ENCODE measurements at places on chromosomes 16 and 17.

GRCh38 chr17:78019367-78019975 is 61.0 kb downstream of the TNRC6C start:
- DNase-seq, result no peak

GRCh38 chr16:62821824-62822223 is 785.6 kb upstream of the CDH8 start:
- no peak for DNase-seq

GRCh38 chr16:83549316-83550182 is 258.2 kb upstream of the HSBP1 start:
- no peak for DNase-seq

GRCh38 chr17:28899212-28899815 is 1.8 kb upstream of the FLOT2 start:
- DNase-seq, result no peak

DNA sequence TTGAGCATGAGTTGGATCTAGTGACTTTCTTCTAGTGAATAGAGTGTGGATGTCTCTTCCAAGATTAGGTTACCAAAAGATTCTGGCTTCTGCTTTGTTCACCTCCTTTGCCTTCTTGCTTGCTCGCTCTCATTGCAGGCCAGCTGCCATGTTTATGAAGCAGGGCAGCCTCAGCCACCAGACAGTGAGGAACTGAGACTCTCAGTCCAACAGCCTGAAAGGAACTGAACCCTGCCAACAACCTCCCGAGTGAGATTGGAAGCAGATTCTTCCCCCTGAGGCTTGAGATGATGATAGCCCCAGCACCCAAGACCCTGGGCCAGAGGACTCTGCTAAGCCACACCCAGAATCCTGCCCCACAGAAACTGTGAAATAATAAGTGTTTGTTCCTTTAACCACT is 48.4 kb downstream of the NOG start:
- no peak for DNase-seq

GRCh38 chr16:51394421-51394820 is 243.4 kb upstream of the SALL1 start:
- no peak for DNase-seq

GRCh38 chr16:84109598-84110335 is 7.0 kb downstream of the MBTPS1 start:
- DNase-seq, result no peak

GRCh38 chr16:50573279-50573678 is 25.1 kb downstream of the NKD1 start:
- DNase-seq, result no peak

DNA sequence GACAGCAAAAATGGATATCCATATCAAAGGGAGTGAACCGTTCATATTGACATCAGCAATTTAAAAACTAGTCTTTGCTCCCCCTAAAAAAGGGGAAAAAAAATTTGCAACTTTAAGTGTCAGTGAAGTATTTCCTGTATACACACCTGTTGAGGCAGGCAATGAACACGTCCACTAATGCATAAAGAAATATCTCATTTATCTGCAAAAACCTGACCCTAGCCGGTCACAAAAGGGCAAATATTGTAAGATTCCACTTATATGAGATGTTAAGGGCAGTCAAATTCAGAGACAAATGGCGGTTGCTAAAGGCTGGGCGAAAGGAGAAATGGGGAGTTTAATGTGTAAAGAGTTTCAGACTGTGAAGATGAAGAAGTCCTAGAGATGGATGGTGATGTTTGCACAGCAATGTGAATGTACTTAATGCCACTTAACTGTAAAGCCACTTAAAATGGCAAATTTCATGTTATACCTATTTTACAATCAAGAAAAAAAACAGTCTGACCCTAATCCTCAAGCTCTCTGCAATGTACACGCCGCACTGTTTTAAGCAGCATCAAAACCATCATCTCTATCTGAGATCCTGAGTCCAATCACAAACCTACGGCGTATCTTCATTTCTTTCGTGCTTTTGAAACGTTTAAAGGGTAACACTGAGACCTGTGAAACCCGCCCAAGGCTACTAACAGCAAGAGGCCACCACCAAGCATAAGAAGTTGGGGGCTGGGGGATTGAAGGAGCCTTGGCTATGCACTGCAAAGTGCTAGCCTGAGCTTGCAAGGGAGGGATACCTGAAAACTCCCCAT is 1.1 kb downstream of the PARN start:
- DNase-seq, result no peak

GRCh38 chr16:22751685-22752084 is 62.3 kb upstream of the HS3ST2 start:
- DNase-seq, result no peak

GRCh38 chr16:14564861-14565687 is 65.0 kb downstream of the PARN start:
- no peak for DNase-seq

GRCh38 chr16:2486645-2487516 is 12.0 kb downstream of the TBC1D24 start:
- peak; percentile 21 for DNase-seq

DNA sequence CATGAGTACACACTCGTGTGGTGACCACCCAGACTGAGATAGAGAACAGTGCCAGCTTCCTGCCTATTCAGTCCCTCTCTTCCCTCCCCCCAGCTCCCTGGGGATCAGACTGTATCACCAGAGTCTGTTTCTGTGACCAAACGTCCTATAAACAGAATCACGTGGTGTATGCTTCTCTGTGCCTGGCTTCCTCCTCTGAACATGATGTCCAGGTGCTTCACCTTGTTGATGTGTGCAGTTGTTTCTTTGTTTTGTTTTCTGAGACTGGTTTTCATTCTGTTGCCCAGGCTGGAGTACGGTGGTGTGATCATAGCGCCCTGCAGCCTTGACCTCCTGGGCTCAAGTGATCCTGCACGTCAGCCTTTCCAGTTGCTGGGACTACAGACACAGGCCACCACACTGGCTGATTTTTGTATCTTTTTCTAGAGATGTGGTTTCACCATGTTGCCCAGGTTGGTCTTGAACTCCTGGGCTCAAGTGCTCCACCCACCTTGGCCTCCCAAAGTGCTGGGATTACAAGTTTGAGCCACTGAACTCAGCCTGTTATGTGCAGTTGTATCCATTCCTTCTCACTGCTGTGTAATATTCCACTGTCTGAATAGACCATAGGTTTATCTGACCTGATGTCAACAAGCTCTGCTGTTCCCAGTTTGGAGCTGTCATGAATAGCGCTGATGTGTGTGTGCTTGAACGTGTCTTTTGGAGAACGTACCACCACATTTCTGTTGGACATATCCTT is 28.9 kb upstream of the PRM1 start:
- no peak for DNase-seq

GRCh38 chr16:88835383-88835782 is 21.4 kb downstream of the GALNS start:
- DNase-seq, result no peak

- no peak for DNase-seq
These were observed 30.0 kb downstream of the TEKT5 start for GRCh38 chr16:10664720-10665126.

DNA sequence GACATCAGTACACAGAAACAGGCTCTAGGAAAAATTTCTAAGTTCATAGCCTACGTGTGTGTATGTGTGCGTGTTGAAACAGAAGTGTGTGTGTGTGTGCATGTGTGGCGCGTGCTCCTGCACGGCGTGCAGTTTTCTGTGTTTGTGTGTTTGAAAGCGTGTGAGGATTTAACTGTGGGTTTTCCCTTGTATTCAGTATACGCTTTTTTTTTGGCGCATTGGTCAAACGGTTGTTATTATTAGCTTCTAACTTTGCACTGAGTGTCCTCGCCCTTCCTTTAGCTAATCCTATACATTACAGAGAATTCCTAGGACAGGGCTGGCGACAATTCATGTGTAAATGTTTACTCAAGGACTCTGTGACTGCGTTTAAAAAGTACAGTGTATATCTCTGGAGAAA is 23.0 kb downstream of the TMC6 start:
- no peak for DNase-seq

GRCh38 chr16:57791195-57791892 is 10.9 kb downstream of the KIFC3 start:
- DNase-seq, result no peak

GRCh38 chr17:33519692-33520091 is 226.6 kb upstream of the ASIC2 start:
- no peak for DNase-seq

GRCh38 chr17:13601776-13602551 is at the start of gene HS3ST3A1:
Gene HS3ST3A1 (minus strand): TSS chr17:13601929. CDS start chr17:13601129, 800 bp downstream.
- DNase-seq, result peak; percentile 68

DNA sequence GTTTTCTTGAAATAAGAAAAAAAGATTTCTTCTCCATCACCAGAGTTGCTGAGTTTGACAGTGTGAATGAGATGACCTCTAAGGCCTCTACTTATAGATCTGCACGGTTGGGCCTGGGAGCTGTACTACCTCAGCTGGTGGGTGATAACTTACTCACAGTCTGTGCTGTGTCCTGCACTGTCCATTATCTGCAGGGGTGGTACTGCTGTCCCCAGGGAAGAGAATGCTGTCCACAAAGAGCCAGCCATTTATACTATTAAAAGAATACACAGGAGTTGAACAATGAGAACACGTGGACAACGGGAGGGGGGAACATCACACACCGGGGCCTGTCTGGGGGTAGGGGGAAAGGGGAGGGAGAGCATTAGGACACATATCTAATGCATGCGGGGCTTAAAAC is 655.3 kb downstream of the WWOX start:
- DNase-seq, result no peak

Data from glutamatergic neuron (in vitro differentiated cells).